ENCODE measurements at places on chromosomes 16 and 17.

GRCh38 chr17:73128496-73128895 is 36.0 kb upstream of the SLC39A11 start:
- DNase-seq = no peak

DNA sequence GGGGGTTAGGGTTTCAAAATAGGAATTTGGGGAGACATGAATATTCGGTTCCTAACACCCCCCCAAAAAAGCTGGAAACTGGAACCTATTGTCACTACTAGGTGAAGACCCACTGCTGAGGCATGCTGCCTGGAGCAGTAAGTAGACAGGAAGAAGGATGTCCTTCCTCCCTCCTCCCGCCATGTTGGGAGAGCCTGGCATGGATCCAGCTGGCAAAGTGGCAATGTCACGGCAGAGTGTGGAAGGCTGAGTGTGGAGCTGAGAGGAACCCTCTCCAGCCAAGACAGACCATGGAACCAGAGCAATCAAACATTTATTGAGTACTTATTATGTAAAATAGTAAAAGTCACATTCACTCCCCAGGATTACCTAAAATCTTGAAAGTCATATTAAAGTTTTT is 49.0 kb downstream of the CCDC182 start:
- no peak for DNase-seq

DNA sequence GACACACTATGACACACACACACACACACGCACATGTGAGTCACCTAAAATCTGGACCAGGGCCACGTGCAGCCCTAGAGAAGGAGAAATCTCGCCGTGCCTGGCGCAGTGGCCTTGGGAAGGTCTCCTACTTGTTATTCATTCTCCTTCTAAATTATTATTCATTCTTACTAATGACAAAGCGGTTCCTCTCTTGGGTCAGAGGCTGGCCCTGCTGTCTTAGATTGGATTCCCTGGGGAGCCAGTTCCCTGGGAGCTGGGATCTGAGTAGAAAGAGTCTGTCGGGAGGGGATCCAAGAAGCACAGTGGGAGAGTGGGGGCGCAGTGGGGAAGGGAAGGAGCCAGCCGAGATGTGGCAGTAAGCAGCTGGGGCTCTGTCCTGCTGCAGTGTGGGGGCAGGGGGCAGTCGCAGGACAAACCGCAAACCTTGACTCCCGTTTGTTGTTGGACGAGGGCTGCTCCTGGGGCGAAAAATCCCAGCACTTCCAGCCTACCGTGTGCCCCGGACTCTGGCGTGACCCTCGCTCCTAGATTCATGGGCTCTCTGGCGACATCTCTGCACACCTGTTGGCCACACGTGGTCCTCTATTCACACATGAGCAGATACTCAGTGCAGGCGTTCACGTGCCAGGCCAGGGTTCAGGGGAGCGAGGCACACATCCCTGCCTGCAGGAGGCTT is 18.7 kb upstream of the JPH3 start:
- no peak for DNase-seq

GRCh38 chr17:4090898-4091297 is 51.9 kb downstream of the ZZEF1 start:
- no peak for DNase-seq

DNA sequence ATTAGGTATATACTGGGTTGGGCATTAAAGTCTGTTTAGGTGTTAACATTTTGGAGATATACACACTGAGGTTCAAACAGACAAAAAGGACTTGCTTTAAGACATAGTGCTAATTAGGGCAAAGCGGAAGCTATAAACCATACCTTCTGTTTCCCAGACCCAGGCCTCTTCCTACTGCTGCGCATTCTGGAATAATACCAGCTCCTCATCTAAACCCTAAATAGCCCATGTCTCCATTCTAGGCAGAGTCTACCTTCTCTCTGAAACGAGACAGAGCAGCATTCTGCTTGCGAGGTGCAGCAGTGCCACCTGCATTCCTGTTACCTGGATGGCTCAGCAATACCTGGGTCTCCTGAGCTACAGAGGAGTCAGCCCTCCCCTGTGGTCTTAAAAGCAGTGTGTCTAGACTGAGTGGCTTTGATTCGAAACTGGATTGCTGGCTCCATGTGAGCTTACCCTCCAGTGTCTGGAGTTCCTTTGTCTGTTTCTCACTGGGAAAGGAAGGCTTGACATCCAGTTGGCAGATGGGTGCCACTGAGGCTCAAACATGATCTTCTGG is 6.4 kb downstream of the YPEL2 start:
- DNase-seq = no peak

DNA sequence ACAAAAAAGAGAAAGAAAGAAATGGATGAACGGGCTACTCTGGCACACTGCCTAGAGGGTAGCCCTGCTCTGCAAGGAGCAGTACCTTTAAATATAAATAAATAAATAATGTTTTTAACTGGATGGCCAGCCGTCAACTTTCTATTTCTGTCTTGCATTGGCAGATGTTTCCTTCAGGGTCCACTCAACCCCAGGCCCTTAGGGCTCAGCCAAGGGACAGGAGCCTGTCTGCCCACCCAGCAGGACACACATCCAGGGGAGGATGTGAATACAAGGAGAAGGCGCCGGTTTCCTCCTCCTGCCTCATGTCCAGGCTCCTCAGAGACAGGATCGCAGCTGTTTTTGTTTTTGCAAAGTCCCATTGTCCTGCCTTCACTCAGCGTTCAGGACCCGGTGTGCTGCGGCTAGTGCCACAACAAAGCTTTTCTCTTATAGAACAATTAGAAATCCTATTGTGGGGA is 22.6 kb downstream of the TTYH2 start:
- no peak for DNase-seq

Measured in DMS 273 treated with DMSO at 0.1 percent for 48 hours (cell line).